Stimulated activated CD8-positive, alpha-beta memory T cell treated with anti-CD3 and anti-CD28 coated beads, Interleukin-12 subunit alpha, Interleukin-12 subunit beta, amount 100 ng/mL, for 4 hours (primary cell): ENCODE measurements at places on chromosomes 7 and 10.

- no peak for DNase-seq
Measured at GRCh38 chr10:54368984-54369383, 432.0 kb downstream of the PCDH15 start.

DNA sequence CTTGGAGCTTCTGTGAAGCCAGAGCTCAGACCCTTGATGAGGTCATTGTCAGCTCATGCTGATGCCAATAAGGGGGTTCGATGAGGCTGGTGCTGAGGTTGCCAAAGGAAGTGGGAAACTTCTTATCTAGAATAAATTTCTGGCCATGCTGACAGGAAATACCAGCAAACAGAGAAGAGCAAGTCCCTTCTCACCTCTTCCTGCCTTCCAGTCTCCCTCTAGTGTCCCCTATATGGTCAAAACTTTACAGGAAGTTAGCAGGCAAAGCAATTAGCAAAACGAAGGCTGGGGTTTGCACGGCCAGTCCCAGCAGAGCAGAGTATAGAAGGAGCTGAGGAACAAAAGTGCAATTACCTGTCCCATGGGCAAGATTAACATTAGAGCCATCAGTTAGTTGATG lies 15.1 kb upstream of the NEUROG3 start:
- DNase-seq = no peak

DNA sequence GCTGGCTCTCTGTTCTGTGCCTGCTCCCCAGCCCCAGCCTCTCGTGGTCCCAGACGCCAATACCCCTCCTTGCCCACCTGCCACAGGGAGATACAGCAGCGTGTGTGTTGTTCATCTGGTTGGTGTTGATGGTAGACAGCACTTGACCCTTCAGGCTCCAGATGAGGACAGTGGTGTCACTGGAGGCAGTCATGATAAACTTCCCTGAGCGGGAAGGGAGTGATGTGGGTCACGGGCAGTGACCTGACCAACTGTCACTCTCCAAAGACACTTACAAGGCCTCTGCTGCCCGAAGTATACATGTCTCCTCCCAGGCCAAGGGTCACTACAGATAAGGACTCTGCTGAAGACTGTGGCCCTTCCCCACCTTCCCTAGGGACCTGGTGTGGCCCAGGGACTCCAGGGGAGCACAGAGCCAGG lies 5.6 kb downstream of the TBL2 start:
- DNase-seq = no peak

- no peak for DNase-seq
Measured at GRCh38 chr7:68203251-68203650, 1206.6 kb downstream of the TYW1 start.

DNA sequence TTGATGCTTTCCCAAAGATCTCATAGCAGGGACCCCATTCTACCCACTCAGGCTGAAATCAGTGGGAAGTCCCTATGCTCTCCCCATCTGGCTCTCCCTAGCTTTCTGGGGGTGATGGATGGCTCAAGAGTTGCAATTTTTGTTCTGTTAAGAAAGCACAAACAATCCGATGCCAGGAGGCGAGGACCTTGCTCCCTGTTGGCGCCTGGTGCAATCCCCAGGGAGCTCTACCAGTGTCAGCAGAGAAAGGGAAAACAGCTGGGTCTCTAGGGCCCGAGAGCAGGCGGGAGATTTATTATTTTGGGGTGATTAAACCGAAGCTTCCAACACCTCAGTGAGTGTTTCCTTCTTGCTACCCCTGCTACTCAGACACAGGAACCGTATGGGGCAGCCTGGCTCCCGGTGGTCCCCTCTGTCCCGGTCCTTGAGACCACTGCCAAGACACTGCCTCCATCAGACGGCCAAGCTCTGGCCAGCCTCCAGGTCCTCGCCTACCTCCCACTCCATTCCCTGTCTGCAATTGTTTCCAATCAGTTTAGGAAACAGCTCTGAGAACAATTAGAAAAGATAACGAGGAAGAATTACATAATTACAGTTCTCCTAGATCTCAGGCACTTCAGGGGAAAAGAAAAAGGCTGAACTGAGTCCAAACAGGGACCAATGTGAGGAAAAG lies 147.9 kb downstream of the PLXNA4 start:
- DNase-seq = no peak

DNA sequence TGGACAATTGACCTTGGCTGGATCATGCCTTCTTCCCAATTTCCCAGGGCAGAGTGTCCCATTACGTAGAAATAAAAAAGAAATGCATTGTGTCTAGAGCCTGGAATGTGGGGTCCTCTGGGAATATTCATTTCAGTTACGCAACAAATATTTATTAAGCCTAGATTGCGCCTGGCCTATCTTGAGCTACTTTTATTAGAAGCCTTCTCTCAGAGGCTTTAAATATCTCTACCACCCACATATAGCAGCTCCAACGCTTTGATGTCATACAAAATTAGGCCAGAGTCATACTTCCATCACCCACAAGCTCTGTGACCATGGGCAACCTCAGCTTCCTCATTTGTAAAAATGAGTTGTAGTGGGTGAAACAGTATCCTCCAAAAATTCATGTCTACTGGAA lies 24.9 kb upstream of the CARD11 start:
- DNase-seq = no peak

DNA sequence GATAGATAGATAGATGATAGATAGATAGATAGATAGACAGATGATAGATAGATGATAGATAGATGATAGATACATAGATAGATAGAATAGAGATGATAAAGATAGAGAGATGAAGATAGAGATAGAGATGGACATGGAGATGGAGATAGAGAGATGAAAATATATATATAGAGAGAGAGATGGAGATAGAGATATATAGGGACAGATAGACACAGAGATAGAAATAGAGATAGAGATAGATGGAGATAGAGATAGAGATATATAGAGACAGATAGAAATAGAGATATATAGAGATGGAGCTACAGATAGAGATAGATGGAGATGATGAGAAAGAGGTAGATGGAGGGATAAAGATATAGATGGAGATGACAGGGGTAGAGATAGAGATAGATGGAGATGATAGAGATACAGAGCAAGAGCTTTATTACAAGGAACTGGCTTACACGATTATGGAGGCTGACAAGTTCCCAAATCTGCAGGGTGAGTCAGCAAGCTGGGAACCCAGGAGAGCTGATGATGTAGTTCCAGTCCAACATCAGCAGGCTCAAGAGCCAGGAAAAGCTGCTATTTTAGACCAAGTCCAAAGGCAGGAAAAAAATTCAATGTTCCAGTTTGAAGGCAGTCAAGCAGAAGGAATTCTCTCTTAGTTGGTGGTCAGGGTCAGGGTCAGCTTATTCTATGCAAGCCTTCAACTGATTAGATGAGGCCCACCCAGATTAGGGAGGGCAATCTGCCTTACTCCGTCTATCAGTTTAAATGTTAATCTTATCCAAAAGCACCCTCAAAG lies 37.1 kb downstream of the CAV1 start:
- DNase-seq = no peak

- no peak for DNase-seq
Measured at GRCh38 chr10:70561558-70561957, 41.0 kb downstream of the PRF1 start.

DNA sequence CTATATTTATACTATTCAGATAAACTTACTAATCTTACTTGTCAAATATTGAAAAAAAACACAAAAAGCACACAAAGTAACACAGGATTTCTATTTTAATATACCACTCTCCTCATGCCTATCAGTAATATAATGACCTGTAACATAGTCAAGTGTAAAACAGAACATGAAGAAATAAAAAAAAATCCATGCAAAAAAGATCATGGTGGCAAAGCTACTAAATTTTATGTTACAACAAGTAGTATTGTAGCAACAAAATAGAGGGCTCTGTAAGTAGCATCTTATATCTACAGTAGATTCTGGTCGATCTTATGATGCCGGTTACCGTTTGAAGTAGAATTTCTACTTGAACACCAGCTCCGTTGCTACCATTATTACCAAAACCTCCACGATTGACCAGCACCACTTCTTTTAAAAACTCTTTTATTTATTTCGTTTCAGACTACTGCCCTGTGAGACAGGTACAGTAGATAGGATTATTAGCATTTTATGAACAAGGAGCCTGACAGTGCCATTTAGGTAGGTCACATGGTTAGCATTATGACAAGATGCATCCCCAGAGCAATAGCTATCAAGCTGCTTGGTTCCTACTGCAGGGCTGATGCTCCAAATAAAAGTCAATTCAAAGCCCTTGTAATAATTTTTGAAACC lies 2.1 kb downstream of the CPED1 start:
- no peak for DNase-seq

DNA sequence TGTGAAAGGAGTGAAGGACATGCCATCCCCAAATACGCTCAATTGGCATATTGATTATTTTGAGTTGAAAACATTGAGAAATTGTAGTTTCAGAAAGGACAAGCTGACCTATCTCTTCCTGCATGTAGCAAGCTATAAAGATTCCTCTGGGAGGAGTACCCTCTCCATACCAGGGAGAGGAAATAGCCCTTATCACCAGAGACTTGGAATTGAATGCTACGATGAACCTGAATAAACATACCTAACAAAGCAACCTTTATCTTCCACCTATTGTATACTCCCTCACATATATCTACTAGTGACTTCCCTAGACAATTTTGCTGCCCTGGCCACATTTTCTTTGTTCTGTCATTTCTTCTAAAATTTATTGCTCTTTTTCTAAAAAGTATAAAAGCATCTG lies 150.2 kb upstream of the EEPD1 start:
- no peak for DNase-seq

DNA sequence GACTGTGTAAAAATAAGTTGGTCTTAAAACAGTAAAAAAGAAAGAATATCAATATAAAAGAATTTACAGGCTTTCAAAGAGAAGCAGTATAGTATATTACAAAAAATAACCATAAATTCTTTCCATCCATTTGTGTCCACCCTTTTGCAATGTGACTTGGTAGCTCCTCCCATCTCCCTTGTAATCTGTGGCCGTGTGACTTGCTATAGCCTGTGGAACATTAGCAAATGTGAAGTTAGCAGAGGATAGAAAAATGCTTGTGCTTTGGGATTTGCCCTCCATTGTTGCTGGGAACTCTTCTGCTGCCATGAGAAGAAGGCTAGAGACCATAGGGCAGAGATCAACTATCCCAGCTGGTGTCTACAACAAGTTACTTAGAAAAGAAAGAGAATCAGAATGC lies 30.2 kb downstream of the KLHL7 start:
- no peak for DNase-seq

DNA sequence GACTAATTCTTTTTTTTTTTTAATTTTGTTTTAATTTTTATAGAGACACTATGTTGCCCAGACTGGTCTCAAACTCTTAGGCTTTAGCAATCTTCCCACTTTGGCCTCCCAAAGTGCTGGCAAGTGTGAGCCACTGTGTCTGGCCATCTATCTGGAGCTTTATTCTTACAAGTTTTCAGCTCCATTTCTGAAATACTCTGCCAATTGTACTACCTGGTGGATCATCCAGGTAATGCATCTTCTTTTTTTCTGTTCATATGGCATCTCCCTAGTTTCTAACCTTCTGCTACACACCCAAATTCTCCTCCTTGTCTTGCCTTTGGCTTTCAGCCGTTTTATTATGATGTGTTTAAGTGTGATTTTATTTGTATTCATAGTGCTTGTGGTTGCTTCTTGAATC lies 40.2 kb downstream of the ZNF365 start:
- DNase-seq = no peak

DNA sequence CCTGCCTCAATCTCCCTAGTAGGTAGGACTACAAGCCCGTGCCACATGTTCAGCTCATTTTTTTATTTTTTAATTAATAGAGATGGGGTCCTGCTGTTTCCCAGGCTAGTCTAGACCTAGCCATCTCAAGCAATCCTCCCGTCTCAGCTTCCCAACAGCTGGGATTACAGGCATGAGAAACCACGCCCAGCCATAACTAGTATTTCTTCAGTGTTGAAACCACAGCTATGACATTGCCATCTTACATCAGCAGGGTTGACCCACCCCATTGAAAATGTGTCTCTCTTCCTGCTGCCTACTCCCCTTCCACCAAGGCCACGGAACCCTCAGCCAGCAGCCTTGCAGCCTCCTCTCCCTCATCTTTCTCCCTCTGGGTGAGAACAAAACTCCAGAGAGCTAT lies 62.1 kb upstream of the ZNF746 start:
- no peak for DNase-seq

DNA sequence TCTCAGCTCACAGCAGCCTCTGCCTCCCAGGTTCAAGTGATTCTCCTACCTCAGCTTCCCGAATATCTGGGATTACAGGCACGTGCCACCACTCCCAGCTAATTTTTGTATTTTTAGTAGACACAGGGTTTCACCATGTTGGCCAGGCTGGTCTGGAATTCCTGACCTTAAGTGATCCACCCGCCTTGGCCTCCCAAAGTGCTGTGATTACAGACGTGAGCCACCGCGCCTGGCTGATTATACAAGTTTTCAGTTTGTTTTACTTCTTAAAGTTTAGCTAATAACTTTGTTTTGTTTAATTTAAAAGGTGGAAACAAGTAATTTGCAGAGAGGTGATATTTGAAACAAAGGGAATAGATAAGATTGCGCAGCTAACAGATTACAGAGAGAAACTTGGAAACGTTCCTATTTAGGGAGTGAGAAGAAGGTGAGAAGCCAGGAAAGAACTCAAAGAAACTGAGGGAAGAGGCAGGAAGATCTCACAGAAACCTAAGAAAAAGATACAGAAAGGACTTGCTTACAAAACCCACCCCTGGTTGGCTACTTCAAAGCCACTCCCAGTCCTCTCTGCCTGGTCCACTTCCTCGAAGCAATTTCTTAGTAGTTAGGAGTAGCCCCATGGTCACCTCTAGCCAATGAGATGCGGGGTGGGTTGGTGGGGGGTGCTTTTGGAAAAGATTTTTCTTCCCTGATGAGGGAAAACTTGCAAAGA lies 15.0 kb upstream of the PDLIM1 start:
- no peak for DNase-seq

DNA sequence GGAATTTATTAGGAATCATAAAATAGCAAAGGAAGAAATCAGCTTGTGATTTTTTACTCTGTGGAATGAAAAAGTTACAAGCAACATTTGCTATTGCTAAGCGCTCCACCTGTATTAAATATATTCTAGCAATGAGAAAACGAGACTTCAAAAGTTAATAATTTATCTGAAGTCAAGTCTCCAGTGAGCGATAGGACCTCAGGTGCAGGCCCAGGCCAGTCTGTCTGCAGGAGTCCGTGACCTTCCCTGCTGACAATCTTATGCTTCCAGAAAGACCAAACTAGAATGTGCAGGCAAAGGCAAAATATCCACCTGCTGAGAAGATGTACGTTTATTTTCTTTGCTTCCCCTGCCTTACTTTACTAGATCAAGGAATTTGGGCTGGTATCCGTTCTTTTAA lies 22.7 kb downstream of the MRC1 start:
- DNase-seq = no peak

DNA sequence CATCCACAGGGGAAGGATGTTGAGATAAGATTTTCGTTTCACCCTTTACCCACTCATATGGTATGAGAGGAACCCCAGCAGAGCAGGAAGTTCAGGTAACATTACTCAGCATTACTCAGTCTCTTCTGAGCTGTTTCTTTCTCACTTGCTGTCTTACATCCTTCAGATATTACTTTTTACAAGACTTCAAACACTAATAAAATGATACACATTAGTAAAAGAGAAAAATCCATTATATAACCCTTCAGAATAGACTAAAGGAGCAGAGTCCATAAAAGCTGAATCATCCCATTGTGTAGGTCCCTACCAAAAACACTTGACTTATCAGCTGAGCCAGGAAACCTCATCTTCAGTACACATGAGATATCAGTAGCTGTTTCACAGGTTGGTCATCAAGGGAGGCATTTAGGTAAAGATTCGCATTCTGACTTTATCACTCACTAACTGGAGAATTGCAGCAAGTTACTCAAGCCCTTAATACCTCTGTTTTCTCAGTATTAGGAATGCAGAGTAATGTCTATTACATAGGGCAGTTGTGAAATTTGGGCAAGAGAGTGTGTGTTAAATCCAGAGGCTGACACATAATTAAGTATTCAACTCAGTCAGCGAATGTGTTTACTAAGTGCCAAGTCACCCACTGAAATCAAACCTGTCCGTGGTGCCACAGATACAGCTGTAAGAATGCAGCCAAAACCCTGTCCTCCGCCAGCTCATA lies 44.7 kb downstream of the KLF6 start:
- DNase-seq = no peak
